Stimulated activated CD4-positive, alpha-beta T cell treated with anti-CD3 and anti-CD28 coated beads, Interleukin-1b, Interleukin-23, amount 100 ng/mL, for 1 hour (primary cell): ENCODE measurements at places on chromosomes 7 and 10.

GRCh38 chr10:13491747-13492360 lies 37.0 kb downstream of the BEND7 start:
- DNase-seq: no peak

- DNase-seq: no peak
Measured at GRCh38 chr7:92749327-92749755, 87.0 kb downstream of the CDK6 start.

- no peak for DNase-seq
Measured at GRCh38 chr10:28685717-28686116, 8.4 kb downstream of the BAMBI start.

GRCh38 chr7:5636446-5636835 lies 145.0 kb downstream of the RNF216 start:
- no peak for DNase-seq

DNA sequence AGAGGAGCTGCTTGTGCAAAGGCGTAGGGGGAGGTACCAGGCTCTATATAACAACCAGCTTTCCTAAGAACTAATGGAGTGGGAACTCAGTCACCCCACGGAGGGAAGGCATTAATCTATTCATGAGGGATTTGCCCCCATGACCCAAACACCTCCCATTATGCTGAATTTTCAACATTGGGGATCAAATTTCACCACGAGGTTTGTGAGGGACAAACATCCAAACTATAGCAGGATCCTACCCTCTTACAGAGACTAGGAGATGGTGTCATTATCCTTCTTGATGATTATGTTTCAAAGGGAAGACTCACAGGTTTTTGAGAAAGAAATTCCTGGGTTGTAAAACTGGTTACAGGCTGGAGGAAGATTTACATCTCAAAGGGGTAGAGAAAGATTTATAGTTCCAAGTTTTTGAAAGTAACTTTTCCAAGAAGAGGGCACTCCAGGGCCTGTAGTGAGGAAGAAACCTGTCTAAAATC lies 295.0 kb upstream of the DKK1 start:
- DNase-seq: no peak

DNA sequence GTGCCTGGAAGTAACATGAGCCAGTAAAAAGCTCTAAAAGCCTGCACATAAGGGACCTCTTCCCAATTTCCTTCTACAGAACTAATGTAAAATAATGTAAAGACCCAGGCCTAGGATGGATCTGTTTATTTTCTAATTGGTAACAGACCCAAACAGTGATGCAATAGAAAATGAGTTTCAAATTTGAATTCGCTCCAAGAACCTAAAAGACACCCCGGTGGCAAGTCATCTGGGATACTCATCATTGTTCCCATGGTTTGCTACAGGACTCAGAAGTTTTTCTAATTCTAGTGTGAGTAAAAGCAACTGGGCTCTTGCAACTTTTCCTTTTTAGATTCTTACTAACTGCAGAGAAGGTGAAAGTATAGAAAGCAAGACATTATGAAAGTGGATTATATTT lies 271.3 kb upstream of the CACNA2D1 start:
- DNase-seq: no peak

DNA sequence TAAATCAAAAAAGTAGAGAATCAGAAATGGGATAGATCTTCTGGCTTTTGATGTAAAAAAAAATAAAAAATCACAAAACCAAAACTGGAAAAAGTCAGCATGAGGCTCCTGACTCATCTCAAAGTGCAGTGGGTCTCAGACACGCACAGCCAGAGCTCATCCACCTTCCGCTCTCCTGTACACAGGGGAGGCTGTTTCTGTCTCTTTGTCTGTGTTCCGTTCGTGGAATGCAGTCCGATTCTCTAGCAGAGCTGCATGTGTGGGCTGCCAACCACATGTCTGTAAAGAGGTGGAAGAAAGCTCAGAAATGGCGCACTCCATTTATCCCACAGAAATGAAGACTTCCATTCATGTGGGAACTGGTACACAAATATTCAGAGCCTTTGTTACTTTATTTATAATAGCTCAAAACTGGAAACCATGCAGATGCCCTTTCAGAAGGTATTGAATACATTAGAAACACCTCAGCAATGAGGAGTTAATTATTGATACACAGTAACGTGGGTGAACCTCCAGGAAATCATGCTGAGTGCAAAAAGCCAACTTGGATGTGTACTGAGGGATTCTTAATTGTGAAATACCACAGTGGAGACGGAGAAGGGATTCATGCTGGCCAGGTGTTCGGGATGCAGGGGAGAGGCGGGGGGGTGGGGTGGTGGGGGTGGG lies 123.3 kb downstream of the TRRAP start:
- DNase-seq: no peak

- DNase-seq: no peak
Measured at GRCh38 chr7:157276731-157277562, 59.9 kb upstream of the DNAJB6 start.
